Activated CD4-positive, alpha-beta T cell treated with anti-CD3 and anti-CD28 coated beads for 48 hours (primary cell): ENCODE measurements at places on chromosomes 7 and 10.
A peak's percentile ranks its signal among the peaks of the same experiment; 100 is the strongest.

DNA sequence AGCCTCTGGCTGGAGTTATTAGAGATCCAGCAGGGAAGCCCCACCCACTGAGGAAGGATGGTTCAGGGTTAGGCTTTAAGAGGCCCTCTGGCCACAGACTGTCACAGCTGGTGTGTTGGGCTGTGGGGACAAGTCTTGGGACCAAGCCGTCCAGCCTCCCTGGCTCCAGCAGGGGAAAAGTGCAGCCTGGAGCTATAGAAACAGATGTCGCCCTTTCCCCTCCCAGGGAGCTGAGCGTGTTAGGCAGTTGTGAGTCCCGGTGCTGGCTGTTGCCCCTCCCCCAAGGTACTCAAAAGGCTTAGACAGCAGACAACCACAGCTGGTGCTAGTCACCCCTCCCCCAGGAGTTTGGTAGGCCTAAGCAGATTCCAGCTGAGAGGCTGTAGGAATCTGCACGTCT is 143.4 kb downstream of the TMEM168 start:
- no peak for DNase-seq

DNA sequence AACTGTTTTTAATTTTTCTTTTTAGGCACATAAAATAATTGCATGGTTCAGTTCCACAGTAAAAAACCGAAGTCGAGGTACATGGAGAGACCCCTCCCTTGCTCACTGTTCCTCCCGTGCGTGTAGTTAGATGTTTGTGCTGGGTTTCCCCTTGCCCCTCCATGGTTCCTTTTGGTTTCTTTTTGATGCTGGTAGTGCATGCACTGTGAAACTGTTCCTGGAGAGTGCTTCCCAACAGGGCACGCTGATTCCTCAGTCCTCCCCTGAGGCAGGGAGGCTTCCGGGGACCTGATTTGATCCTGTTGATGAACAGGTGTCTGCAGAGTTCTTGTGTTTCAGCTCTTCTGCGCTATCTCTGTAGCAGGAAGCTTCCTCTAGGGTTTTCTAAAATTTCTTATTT is 69.5 kb downstream of the ADCY1 start:
- no peak for DNase-seq

DNA sequence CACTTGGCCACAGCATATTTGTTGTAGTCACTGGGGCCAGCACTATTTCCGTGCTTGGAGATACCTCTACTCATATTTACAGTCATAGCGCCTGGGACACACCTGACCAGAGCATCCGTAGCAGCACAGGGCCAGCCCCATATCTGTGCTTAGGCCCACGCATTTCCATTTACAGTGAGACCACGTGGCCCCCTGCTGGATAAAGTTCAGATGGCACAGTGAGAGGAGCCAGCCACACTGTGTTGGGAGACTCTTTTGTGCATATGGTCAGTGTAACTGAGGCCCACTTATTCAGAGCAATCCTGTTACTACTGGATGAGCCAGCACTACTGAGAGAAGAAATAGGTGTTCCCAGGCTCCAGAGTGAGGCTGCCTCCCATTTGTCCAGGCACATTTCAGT is 455.3 kb downstream of the REEP3 start:
- peak; percentile 67 for DNase-seq

GRCh38 chr10:74165530-74165901 is 14.5 kb downstream of the ADK start:
- no peak for DNase-seq

DNA sequence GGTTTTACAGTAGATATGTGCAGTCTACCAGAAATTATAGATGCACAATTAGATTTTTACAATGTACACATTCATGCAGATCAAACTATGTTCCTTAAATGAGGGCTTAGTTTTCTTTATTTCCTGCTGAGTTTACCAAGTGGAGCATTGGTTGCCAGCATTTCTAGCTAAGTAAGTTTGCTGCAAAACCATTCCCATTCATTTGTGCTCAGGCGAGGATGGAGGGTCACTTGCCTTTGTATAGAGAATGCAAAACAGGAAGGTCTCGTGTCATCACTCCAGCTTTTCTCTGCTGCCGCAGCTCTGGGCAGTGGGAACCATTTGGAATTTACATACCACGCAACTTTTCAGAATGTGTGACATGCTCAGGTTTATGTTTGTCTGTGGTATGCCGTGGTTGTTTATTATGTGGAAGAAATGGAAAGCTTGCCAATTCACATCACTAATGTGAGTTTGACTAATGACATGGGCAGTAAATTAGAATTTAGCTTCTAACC is 198.6 kb downstream of the TRIL start:
- DNase-seq, result no peak

GRCh38 chr10:11865561-11865960 is 42.4 kb downstream of the PROSER2 start:
- no peak for DNase-seq

DNA sequence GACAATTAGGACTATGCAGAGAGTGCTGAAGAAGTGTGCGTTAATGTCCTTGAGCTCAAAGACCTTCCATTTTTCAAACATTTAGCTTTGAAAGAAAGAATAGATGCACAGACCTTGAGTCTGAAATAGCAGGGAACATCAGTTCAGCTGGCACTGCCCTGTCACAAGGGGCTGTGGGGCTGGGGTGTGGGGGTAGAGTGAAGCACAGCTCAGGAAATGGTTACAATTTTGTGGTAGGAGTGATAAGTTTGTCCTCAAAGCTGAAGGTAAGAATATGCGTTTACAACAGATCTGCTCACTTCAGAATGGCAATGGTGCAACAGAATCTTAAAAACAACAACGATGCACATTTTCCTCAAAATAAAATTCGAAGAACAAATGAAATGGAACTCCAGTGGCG is 33.6 kb downstream of the SMKR1 start:
- DNase-seq, result no peak

DNA sequence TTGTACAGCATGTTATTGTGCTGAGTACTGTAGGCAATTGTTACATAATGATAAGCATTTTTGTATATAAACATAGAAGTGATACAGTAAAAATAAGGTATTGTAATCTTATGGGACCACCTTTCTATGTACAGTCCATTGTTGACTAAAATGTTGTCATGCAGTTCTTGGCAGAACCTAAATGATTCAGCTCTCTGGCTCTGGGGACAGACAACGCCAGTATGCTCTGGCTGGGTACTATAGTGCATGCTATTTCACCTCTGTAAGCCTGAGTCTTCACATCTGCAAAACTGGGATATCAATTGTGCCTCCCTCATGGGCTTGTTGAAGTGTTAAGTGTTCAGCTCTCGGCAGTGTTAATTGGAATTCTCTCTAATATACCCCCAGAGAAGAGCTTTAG is 674.3 kb downstream of the INHBA start:
- no peak for DNase-seq

- no peak for DNase-seq
Observed at GRCh38 chr7:5232485-5232837, 42.4 kb downstream of the WIPI2 start.
